ENCODE measurements at places on chromosomes 3 and 15. TPM values are rescaled to one million over a fixed set of nuclear protein-coding genes. Genes with fewer than 3 reads are reported as not detected.

Gene GALNT15
- 9.1 TPM for total RNA-seq

Gene ACKR2
- total RNA-seq, result 0.40 TPM

Gene LEKR1
- 0.20 TPM for total RNA-seq

Gene COLQ
- 0.36 TPM for total RNA-seq

Gene CASR
- total RNA-seq, result not detected

Gene TIGIT
- not detected for total RNA-seq

Gene IGSF11
- under 0.01 TPM for total RNA-seq

Gene C3orf49
- total RNA-seq, result not detected

Gene SLC28A2
- not detected for total RNA-seq

Gene SNURF
- total RNA-seq, result 40.3 TPM

Gene ANKRD34C
- not detected for total RNA-seq

Gene IQCF5
- total RNA-seq, result not detected

Gene GABRR3
- total RNA-seq, result not detected

Gene SPESP1
- 9.8 TPM for total RNA-seq

Gene KLF15
- total RNA-seq, result 1.1 TPM

Gene CMTM8
- 0.78 TPM for total RNA-seq

Gene MESP2
- 0.66 TPM for total RNA-seq

Gene TRIM59
- total RNA-seq, result 7.9 TPM

Gene FRMD5
- total RNA-seq, result 10.0 TPM

Gene IL17RD
- 3.4 TPM for total RNA-seq

Gene KBTBD12
- total RNA-seq, result 0.03 TPM

Gene FOXL2
- total RNA-seq, result 0.10 TPM

Gene MYRIP
- total RNA-seq, result 0.85 TPM

Gene UNC13C
- total RNA-seq, result under 0.01 TPM

Gene CD276
- total RNA-seq, result 230 TPM

Gene CYP1A2
- not detected for total RNA-seq

Gene CD80
- total RNA-seq, result not detected

Gene RAD54L2
- total RNA-seq, result 15.4 TPM

All from smooth muscle cell of the pulmonary artery (primary cell).